ENCODE measurements at places on chromosomes 2 and 18. TPM values are rescaled to one million over a fixed set of nuclear protein-coding genes. Genes with fewer than 3 reads are reported as not detected.

The CROCC2 gene
- total RNA-seq = 0.09 TPM

The RAB27B gene
- 16.6 TPM for total RNA-seq

The TNFAIP6 gene
- total RNA-seq = 1.4 TPM

The FAM228A gene
- total RNA-seq = 1.0 TPM

The MAP3K19 gene
- not detected for total RNA-seq

The CNRIP1 gene
- total RNA-seq = 21.6 TPM

DNA sequence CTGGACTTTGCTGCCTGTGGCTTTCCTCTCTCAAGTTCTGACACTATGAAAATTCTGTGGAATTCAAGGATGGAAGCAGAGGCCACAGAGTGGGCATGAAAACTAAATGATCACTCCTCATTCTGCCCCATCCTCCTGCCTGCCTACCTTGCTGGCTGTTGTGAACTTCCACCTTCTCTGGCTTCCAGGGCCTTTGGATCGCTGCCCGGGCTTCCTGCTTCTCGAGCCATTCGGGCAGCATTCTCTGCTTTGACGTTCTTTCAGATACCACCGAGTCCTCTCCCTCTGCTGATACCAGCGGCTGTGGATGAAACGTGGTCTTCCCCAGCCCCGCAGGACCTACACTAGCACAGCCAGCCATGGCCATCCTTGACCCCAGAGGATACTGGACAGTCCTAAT lies 327.7 kb upstream of the SLC14A2 start:
- DNase-seq = peak; percentile 56

DNA sequence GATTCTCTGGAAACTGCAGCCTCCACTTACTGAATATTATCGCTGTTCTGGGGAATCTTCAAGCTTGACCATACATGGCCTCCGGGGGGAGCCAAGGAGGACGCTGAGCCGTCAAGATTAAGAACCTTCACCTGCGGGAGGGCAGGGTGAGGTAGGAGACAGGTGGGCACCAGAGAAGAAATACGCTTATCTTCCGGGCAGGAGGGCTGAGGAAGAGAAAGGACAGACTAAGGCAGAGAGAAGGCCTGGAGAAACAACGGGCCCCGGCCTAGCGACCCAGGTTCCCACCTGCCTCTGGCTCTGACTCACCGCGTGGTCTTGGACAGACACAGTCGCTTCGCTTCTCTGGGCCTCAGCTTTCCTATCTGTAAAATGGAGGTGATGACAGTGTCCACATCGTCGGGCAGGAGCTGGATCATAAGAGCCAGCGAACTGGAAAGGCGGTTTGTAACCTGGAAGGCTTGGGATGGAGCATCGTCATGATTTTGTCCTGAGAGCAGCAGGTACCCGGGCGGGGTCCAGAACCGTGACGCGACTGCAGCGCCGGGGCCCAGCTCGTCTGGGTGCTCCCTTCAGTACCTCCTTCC lies 659 bp downstream of the ZNF142 start:
- no peak for DNase-seq

DNA sequence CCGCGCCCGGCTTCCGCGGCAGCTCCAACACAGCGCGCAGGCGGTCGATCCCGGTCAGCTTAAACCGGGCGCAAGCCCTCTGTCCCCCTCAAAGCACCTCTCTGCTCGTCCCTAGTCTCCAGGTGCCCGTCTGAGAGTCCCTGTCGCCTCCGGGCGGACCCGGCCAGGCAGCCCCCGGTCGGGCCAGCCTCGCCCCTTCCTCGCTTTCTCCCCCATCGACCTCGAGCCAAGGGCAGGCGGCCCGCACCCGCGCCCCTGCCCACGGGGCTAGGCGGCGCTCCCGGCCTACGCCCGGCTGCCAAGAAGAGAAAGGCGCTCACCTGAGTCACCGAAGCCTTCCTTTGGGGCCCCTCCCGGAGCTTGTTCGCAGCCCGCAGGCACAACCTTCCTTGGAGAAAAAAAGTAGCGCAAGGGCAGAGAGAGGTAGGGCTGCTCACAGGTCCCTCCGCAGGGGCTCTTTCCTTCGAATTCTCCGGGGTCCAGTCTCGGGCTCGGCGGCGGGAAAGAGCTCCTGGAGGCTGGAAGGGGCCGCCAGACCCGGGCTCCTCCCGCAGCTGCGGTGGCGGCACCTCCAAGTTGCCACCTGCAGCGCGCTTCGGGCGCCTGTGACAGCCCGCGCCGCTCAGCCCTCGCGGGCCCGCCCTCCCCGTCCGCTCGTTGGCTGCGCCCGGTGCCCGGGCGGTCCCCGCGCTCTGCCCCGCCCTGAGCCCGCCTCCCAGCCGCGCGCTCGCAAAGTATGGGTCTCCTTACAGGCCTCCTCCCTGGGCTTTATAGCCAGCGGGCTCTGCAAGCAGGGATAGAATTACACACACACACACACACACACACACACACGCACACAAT lies 86.5 kb upstream of the EPB41L3 start:
- peak; percentile 73 for DNase-seq

DNA sequence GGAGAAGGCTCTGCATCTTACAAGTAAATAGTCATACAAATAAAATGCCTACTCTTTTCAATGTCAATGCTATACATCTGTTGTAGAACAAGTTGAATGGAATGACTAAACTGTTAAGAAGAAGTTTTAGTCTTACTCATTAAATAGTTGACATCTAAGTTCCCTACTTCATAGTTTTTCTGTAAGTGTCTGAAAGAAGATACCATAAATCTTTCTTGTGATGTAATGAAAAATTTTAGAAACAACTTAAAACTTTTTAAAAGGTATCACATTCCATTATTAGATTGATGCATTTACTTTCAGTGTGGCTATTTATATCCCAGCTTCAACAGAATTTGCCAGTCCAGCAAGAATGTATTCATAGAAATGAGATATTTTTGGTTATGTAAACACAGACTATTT lies 185.2 kb upstream of the EPC2 start:
- DNase-seq = no peak

DNA sequence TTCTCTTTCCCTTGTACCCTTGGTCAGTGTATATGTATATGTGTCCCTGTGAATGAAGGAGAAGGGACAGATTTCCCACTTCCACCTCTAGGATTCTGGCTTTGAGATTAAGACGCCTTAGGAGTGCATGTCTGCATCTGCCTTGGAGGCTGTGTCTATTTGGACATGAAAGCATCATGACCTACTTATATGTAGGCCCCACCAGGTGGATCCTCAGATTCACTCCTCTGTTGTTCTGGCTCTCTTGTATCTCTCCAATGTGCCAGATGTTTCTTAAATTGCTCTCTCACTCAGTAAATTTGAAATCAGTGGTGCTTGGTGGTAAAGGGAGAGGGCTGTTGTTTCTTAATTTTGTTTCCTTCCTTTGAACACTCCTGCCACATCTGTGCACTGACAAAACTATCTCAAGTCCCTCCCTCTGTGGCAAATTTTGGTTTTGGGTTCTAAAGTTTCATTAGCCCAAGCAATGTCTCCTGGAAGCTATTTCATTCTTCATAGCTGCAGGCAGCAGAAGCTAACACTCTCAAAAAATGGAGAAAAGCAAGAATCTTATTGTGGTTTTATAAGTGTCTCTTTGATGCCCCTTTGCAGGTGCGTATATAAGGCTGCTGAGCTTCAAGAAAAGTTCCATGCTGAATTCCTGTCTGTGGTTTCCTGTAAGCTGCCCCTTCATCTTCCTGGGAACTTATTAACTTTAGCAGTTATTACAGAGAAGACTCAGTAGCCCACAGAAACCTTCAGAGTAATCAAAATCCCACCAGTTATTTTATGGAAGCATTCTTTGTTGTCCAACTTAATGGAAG lies 179.7 kb upstream of the SETBP1 start:
- DNase-seq = no peak

GRCh38 chr2:109679626-109680025 lies 65.5 kb downstream of the SOWAHC start:
- DNase-seq = no peak

DNA sequence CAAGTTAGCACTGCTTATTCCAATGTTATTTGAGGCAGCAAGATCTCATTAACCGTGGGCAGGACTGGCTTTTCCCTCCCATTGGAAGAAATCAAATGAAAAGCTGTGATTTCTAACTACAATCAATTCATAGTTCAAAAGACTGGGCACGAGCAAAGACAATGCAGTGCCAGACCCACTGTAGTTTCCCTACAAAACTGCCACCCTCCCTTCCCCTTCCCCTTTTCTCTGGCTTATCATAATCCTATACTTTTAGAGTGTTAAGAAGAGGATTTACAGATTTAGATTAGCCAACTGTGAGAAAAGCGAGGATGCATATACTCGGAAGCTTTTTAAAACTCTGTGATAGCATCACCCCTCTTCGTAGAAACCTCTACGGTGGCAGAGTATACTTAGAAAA lies 260.4 kb downstream of the STK39 start:
- DNase-seq = no peak

DNA sequence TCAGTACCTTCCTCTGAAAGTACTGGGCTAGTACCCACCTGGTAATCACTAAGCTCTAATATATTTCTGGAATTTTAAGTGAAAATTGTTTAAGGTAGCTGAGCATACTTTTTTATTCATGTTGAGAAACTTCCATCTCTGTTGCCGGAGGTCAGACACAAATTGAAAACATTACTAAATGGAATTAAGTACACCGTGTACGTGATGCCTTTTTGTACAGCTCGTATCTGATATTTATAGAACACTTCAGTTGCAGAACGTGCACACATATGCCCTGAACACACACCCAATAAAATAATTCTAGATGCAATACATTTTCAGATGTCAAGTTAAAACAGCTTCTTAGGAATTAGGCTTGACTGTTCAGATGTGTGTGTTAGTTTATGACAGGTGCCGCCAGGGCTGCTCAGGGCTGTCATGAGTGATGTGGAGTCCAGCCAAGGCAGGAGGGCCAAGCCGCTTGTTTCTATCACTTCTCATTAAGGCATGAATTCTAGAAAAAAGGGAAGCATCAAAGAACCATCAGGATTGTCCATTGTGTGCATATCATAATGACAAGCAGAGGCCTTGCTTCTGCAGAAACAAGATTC lies 80.9 kb upstream of the FOSL2 start:
- no peak for DNase-seq

GRCh38 chr18:8615397-8616027 lies 6.3 kb downstream of the RAB12 start:
- peak; percentile 24 for DNase-seq

DNA sequence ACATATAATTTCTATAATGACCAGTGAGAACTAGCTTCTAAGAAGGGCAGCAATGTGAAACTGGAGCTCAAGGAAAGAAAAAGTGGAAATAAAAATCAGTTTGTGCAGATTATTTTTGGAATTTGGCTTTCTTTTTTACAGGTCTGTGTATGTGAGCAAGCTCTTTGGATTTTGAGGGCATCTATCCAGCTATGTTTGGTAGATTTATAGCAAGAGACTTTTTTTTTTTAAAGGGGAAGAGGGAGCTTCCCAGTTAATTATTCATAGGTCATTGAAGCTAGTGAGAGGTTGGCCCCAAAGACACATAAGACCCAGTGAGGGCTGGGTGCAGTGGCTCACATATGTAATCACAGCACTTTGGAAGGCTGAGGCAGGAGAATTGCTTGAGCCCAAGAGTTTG lies 24.0 kb upstream of the COLEC12 start:
- DNase-seq = no peak

- no peak for DNase-seq
These were observed 84.6 kb downstream of the LRATD1 start for GRCh38 chr2:14717131-14717530.

- no peak for DNase-seq
These were observed 83.8 kb downstream of the CLHC1 start for GRCh38 chr2:55148269-55148668.
